A172 (cell line): ENCODE measurements at places on chromosomes 11 and 22.

DNA sequence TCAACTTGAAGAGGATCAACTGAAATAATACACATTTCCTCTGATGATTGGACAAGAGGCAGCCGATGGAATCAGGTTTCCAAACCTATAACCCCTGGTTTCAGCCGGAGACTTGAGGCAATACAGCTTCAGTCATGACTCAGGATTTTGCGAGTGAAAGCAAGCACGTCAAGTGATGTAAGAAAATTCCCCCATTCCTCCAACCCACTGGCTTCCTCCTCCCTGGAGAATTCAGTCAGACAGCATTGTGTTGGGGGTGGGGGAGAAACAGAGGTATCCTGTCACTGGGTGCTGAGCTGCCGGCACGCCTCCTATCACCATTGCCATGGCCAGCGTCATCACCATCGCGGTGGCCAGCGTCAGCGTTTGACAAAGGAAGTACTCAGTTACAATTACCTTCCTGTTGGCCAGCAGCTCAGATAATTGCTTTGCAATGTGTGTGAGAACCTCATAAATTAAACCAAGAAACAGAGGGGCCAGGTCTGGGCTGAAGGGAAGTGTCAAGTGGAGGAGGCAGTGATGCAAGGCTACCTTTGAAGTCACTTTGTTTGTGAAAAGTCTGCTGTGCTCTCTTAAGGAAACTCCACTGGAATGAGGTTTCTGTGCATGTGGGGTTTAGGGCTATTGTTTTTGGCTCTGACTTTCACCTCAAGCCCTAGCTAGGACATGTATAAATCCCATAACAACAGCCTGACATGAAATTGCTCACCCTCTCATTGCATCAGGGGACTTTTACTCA is 50.2 kb downstream of the LIF start:
- peak; percentile 97 for DNase-seq

DNA sequence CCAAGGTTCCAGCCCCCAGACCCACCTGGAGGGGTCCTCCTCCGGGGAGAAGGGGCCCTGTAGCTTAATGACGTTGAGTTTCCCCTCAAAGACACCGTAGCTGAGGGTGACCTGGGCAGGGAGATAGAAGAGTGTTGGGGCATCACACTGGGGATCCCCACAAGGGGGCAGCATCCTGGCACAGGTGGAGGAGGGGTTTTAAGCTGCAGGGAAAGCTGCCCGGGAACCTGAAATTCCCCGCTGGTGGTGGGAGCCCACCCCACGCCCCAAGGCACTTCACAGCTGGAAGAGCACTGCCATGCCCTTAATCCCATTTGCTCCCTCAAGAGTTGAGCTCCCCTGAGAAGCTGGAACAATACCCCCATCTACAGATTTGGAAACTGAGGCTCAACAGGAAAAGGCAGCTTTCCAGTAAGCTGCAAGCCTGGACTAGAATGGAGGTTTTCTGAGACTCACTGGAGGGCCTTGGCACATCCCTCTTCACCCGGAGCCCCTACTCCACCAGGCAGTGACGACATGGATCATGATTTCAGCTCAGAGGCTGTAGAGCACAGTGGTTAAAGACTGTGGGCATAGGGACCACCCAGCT is 13.7 kb downstream of the MFNG start:
- DNase-seq, result peak; percentile 21

DNA sequence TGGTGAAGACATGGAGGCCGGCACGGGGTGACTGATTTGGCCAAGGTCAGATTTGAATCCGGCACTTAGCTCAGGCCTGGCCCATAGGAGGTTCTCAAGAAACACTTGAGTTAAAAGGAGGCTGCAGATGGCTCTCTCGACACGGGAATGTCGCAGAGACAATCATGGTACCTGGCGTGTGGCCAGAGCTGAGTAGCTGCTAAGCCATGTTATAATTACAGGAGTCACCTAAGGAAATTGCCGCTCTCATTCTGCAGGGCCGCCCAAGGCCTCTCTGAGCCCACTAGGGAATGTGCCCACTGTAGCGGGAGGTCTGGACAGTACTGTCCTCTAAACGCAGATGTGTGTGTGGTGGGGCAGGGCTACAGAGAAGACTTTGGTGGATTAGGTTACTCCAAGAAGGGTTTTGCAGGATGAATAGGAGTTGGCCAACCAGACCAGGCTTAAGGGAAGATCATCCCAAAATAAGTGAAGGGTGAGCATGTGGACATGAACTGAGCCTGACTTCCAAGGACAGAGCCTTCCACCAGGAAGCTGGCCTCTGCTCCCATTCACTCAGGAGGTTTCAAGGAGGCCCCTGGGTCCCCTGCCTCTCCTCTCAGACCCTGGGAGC is 19.3 kb upstream of the PRR5 start:
- no peak for DNase-seq

- DNase-seq, result no peak
Observed at GRCh38 chr11:2994336-2994730, 2.2 kb upstream of the NAP1L4 start.

GRCh38 chr11:120554766-120555432 is 43.4 kb downstream of the GRIK4 start:
- no peak for DNase-seq
